ENCODE measurements at places on chromosomes 12 and 14.

DNA sequence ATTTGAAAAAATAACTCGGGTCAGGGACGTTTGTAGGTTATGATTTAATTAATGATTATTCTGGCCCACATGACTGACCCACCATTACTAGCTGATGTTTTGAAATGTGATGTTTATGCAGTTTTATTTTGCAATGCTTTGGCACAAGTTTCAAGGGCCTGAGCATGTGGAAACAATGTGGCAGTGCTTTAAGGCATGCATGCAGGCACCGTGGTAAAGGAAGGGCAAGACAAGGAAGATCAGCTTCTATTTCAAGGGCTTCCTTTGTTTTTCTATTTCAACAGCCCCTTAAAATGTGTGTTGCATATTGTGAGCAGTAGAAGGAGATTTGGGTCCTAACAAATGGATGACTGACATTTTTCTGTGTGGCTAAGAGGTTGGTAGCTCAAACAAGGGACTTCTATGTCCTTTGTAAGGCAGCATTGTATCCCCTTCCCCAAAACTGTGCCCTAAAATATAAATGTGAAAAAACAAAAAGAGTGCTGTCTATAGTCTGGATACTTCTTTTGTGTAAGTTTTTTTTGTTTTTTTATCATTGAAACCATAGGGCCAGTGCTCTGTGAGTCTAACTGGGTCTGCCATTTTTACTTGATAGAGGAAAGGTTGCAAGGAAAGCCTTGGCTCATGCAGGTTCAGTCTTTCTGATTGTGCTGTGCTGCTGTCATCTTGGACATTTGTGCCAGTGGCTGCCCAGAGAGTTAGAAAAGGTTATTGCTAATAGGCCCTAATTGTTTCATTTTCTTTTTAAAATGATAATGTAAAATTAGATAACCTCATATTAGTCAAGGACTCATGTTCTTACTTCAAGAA is 103.5 kb downstream of the FGD4 start:
- peak; percentile 36 for DNase-seq

DNA sequence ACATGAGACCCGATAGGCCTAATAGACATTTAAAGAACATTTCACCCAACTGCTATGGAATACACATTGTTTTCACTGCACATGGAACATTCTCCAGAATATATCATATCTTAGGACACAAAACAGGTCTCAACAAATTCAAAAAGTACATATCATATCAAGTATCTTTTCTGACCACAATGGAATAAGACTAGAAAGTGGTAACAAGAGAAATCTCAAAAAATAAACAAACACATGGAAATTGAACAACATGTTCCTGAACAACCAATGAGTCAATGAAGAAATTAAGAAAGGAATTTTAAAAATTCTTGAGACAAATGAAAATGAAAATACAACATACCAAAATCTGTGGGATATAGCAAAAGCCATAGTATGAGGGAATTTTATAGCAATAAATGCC is 208.1 kb downstream of the PTPRO start:
- DNase-seq, result no peak

- DNase-seq, result no peak
Observed at GRCh38 chr14:101330416-101331140, 230.7 kb upstream of the DIO3 start.

DNA sequence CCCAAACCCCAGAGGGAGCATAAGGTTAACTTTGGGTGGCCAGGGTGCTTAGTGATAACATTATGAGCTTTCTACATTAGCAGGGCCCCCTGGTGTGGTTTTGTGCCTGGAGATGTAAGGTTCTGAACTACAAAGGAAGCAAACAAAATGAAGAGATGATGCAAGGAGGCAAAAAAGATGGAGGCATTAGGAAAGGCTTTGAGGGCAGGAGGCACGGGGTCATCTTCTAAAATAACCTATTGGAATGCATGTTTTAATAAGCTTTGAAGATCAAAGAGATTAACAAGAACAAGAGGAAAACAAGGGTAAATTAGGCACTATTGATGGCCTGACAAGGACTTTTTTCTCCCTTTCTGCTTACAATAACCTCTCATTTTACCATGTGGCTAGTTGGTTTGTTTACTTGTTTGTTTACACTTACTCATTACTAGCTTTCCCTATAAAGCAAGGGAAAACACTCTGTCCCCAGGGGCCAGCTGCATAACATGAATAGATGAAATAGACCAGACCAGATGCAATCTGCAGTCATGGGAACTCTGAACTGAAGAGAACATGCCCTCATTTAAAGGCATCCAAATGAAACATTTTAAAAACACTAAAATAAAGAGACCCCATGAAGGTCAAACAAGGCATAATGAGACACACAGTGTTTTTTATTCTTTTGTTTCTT is 390.3 kb downstream of the DIO2 start:
- no peak for DNase-seq

GRCh38 chr12:75712223-75712622 is 200.8 kb upstream of the KRR1 start:
- DNase-seq, result no peak

DNA sequence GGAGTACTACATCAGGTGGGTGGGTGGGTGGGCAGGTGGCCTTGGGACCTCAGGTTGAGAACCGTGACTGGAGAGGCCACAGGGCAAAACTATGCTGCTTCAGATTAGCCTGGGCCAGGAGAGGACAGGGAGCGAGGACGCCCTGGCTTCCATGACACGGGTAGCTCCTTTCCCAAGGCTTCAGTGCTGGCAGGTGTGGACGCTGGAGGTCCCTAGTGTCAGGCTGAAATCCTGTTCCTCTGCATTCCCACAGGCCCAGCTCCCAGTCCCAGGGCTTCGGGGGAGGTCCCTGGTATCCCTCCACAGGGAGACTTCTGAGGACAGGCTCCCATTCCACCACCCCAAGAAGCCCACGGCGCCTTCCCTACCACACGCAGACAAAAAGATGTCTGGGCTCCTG is 31.6 kb downstream of the CCDC92 start:
- no peak for DNase-seq

- peak; percentile 89 for DNase-seq
Observed at GRCh38 chr12:30970559-30971197, 44.1 kb downstream of the TSPAN11 start.

- DNase-seq, result no peak
Observed at GRCh38 chr12:91103624-91104023, 7.7 kb downstream of the LUM start.

DNA sequence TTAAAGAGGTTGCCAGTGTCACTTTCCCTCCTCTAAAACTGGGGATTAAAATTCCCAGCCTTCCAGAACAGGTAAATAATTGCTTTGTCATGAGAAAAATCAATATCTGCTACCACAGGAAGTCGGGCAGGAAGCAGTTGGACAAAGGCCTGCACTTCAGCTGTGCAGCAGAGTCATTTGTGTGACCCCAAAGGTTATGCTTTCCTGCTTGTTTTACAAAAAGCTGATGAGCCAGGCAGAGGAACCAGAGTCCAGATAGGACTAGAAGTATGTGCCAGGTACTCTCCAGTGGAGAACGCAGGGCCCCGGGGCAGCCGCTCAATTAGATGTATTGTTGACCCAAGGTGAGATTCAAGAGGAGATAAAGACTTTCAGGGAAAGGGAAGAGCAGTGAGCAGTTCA is 117.1 kb upstream of the FRMD6 start:
- DNase-seq, result no peak

Data from NCI-H524 (cell line).